ENCODE measurements at places on chromosomes 4 and X.

GRCh38 chr4:26690506-26690905 lies 106.6 kb downstream of the TBC1D19 start:
- no peak for DNase-seq

DNA sequence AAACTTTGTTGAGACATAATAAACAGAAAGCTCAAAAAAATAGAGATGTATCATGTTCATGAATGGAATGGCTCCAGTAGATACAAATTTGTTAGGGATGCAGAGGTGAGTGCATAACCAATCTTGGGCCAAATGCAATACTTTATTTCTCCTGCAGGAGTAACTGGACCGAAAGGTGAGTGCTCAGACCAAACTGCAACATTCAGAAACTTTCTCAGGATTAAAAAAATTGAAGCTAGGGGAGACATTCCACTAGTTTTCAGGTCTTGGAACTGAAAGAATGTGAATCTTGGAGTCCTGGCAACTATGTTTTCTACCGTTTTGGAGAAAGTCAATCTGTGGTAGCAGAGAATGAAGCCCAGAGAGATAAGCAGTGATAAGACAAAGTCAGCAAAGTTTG lies 21.2 kb upstream of the LCORL start:
- DNase-seq: no peak

DNA sequence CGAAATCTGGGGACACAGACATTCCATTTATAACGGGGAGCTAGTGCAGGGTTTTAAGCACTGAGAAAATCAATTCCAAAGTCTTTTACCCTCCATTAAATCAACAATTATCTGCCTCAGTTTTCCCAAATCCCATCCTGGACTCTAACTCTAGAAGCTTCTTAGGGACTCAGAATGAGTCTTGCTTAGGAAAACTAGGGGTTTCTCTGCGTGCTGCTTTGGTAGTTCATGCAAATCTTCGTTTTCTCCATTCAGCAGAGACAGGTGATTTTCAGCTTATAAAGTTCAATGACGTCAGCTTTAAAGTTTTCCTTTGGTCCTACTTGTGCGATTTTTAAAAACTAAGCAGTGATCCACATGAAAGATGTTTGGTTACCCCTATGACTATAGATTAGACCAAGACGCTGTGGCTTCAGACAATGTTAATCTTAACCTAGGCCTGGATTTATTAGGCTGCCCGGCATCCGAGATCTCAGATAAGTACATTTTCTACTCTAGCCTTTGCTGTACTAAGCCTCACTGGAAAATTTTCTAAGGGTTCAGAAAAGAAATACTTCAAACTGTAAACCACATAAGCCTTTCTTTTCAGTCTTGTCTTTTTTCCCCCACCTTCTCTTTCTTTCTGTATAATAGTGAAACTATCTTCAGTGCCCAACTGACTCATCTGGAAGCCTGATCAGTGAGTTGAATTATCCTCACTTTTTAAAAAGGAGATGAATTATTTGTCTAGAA lies 121.4 kb upstream of the GATB start:
- no peak for DNase-seq

DNA sequence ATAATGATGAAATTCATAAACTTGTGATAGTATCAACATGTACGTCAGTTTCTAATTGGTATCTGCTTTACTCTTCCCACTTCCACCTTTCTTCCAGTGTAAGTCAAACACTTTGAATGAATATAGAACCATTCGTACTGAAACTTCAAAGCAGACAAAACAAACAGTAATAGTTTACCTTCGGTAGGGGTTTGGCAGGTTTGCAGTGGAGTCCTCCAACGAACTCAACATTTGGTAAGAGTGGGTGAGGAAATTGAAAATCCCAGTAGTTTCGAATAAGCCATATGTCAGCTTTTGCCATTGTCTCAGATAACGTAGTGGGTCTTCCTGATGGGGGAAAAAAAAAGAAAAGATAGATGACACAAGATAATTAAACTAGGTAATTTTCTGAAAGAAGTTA lies 2.2 kb downstream of the UGT2B4 start:
- DNase-seq: no peak

- DNase-seq: no peak
These were observed 164.4 kb downstream of the QDPR start for GRCh38 chr4:17347445-17347844.

DNA sequence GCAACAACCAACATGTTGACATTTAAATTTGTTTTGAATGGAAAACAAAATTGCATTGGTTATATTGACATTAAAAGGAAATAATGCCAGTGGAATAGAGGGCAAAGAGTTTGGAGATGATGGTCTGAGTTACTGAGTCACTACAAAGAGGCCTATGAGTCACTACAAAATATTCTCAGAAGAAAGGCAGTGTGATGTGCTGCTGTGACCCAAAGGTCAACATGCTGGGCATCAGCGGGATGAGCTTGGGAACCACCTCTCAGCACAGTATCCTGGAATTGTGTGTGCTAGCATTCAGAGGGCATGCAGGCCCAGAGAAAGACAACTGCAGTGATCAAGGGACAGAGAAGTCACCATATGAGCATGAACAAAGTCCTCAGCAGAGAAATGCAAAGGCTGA lies 2.8 kb downstream of the CMC4 start:
- no peak for DNase-seq

DNA sequence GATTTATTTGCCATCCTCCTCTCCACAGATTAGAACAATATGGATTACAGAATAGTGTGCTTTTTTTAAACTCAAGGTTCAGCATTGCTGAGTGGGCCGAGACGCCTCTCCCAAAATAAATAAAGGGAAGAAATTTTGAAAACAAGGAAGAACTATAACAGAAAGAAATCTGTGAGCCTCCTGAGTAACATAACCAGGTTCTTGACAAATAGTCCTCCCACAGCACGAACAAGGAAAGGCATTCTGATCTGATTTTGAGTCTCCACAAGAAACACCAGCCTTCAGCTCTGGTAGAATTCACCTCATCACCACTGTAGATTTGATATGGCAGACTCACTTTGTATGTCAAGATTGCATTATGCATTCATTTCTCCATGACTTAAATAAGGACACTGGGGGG lies 173.6 kb downstream of the HHIP start:
- DNase-seq: no peak

DNA sequence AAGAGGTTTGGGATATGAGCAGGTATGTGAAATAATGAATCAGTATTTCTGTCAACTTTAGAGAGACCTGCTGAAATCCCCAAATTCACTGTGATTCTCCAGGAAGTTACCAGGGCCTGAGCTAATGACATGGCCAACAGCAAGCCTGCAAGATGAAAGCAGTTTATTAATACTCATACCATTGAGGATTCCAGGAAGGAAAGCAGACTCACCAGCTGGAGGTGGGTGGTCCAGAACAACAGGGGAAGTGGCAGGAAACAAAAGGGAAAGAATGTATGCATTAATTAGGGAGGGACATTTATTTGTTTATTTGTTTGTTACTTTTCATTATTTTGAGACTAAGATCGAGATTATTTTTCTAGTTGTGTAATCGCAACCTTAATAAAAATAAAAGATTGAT lies 196.6 kb upstream of the AGA start:
- no peak for DNase-seq

GRCh38 chr4:1126506-1126905 lies 13.1 kb upstream of the RNF212 start:
- DNase-seq: no peak

GRCh38 chr4:73868206-73869129 lies 725 bp upstream of the CXCL1 start:
- no peak for DNase-seq

- no peak for DNase-seq
These were observed 93.8 kb downstream of the ELOVL6 start for GRCh38 chr4:110104661-110105060.

GRCh38 chrX:118773782-118774181 lies 46.4 kb downstream of the IL13RA1 start:
- no peak for DNase-seq

DNA sequence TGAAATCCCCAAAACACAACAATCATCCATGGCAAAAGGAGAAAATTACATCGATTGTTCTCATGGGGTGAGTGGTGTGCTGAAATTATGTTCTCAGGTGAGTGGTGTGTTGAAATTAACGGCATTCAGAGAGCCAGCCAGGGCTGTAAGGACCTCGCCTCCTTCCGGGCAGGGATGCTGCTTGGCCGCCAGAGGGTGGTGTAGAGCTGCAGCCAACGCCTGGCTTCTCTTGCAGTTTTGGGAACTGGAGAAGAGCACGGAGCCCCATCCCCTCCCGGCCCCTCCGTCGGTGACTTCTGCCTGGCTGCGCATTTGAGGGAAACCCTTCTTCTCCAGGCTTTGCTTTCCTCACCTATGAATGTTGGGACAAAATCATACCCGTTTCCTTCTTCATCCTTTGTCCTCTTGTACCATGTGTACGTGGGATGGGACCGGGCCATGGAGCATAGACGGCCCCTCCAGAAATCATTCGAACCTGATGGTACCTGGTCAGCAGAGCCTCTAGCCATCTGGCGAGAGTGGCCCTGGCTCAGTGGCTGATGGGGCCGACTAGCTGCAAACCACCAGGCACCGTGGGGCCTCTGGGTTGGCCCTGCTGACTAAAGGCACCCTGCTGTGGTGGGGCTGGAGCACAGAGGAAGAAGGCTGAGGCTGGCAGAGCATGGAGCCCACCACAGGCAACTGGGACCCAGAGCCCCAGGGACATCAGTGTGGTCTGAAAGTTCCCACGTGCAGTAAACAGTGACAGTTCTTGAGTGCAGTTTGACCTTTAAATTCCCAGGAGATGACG lies 28.4 kb downstream of the TRMT44 start:
- peak; percentile 31 for DNase-seq

DNA sequence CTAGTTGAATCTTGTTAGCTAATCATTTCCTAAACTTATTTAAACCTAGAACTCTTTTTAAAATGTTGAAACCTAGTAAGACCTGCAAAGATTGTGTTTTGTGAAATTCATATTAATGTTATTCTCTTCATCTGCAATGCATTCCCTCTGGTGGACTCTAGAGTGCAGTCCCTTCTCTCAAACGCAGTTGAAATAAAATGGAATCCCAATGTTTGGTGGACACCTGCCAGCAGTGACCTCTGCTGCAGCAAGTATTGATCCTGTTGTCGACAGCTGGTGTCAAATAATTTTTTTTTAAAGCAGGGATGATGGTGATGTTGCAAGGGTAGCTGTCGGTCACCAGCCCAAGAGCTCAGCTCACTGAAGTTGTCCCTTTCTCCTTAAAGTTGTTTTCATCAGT lies 492.0 kb downstream of the ZIC3 start:
- DNase-seq: no peak

DNA sequence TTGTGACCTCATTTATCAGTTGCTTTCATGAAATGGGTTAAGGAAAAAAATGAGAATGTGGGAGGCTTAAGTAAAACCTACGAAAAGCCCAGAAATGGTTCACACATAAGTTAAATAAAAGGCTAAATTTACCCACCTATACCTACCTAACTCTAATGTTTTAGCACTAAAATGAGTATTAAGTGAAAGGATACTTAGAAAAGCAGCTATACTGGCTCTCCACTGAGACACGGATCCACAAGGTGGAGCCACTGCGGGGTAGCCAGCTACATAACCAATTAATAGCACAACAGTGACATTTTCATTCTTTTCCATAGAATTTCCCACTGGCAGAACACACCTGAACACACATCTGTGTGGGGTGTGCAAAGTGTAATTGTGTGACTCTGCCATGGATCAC lies 101.9 kb downstream of the MAML3 start:
- peak; percentile 36 for DNase-seq

DNA sequence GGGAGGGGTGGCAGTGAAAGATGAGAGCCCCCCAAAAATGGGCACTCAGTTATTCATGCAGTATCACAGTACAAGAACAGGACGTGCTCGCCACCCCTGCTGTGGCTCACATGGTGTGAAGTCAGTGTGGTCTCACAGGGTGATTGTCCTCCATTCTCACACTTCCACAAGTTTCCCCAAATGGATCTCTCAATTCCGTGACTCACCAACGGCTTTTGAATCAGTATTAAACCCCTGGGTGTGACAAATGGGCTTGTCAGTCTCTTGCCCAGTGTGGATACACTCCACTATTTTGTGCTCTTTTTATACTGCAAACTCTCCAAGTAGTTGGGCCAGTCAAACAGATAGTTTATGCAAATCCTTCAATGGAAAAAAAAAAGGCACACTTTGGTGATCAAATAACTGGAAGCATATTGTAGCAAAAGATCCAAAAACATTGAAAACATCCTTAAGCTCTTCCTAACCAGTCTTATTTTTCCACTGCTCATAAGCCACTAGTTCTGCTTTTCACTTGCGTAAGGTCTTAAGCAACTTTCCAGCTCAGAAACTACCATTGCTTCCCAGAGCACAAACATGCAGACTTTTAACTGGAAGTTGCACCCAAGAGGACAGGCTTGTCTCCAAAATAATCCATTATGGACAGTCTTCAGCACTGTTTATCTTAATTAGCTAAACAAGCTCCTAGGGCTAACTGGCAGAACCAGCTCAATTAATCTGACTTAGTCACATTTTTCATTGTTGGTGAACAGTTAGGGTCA lies 365.7 kb downstream of the PPP3CA start:
- DNase-seq: no peak

- DNase-seq: no peak
These were observed 141.1 kb upstream of the WDFY3 start for GRCh38 chr4:85107553-85107952.

GRCh38 chr4:175351473-175351872 lies 433.3 kb downstream of the ADAM29 start:
- no peak for DNase-seq

GRCh38 chr4:153655928-153656327 lies 28.2 kb upstream of the TLR2 start:
- no peak for DNase-seq

- no peak for DNase-seq
These were observed 114.0 kb downstream of the STOX2 start for GRCh38 chr4:184019076-184019475.

GRCh38 chr4:8908206-8908893 lies 36.7 kb upstream of the HMX1 start:
- no peak for DNase-seq

- DNase-seq: no peak
These were observed 63.8 kb downstream of the EFNB1 start for GRCh38 chrX:68892651-68893050.

DNA sequence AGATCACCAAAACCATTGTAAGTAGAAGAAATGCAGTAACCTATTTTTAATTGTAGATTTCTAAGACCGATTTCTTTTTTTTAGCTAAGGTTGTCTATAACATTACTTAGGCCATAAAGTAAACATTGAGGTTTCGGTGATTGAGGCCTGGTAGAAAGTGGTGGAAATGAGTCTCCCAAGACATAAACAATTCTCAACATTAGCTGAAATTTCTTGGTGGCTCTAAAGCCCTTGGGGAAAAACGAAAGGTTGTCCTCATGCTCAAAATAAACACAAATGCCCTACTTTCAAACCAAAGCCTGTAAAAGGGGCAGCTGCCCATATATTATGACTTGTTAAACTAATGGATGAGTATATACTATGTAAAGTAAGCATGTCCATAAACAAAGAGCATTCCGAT lies 98.8 kb downstream of the SCFD2 start:
- no peak for DNase-seq

GRCh38 chr4:170389411-170389810 lies 299.7 kb upstream of the AADAT start:
- no peak for DNase-seq

GRCh38 chrX:133570549-133570948 lies 155.3 kb upstream of the GPC4 start:
- no peak for DNase-seq

Data from T-helper 1 cell (primary cell).